ENCODE measurements at places on chromosomes 6 and 20.

DNA sequence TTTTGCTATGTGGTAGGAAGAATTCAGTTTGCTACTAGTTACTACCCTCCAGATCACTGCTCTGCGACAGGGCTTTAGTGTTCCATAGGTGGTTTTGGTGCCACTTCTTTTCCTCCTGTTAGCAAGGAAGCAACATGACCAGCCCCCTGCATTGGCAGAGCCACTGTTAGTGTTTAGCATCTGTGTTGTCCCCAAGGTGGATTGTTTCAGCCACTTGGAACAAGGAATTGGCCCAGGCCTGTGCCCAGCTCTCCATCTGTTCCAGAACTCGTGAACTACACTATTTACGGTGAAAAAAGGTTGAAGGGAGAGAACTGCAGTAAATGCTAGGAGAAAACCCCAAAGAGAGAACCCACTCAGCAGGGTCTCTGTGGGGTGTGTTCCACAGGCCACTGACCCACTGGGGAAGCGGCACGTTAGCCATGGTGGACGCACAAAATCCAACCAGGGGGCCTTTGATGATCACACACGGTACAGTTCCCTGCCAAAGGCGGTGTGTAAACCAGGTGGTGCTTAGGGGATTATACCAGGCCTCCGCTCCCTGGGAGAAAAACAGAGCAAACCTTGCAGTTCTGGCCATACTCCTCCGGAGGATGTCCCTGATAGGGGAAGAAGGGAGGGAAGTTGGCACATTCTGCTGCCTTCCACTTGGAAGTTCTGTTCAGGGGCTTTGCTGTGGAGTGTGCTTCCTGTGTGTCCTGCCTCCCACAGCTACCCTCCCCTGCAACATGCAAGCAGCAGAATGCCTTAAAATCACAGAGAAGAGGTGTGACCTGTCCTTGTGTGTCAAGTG is 72.3 kb downstream of the LYRM2 start:
- DNase-seq, result no peak

GRCh38 chr6:16031278-16031981 is 97.5 kb upstream of the MYLIP start:
- DNase-seq, result no peak

GRCh38 chr6:12594530-12594893 is 122.1 kb upstream of the PHACTR1 start:
- no peak for DNase-seq

DNA sequence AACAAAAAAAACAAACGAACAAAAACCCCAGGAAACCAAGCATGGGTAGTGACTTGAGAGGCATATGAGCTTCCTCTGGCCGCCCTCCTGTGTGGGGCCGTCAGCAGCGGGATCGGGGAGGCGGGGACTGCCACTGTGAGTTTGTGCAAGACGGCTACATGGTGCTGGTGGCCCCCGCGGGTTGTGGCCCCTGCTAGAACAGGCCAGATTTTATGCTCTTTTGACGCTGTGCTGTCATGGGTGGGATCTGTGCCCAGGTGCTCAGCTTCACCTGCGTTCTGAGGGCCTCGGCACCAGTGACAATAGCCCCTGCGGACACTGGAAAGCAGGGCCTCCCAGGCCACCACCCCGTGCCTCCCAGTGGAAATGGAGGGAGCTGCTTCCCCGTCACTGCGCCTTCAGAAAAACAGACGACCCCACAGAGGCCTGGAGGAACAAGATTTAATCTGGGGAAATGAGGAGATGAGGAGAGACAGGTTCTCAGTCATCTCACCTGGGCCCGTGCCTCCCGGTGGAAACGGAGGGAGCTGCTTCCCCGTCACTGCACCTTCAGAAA is 4.7 kb upstream of the KCNQ2 start:
- DNase-seq, result no peak

- no peak for DNase-seq
Observed at GRCh38 chr6:118334634-118335033, 213.5 kb upstream of the PLN start.
